ENCODE measurements at places on chromosomes 13 and 19.

- no peak for DNase-seq
Measured at GRCh38 chr19:48806518-48806817, 4.4 kb downstream of the BCAT2 start.

DNA sequence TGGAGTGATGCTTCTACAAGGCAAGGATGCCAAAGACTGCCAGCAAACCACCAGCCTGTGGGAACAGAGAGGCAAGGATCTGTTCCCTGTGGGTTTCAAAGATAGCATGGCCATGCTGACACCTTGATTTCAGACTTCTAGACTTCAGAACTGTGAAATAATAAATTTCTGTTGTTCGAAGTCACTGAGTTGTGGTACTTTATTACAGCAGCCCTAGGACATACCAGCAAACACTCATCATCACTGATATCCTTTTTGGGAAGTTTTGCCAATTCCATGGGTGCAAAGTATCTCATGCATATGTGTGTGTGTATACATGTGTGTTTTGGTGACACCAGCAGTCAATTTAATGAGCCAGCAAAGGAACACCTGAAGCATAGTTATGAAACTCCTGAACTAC, 21.0 kb downstream of the LMO7 start:
- no peak for DNase-seq

- DNase-seq: no peak
Measured at GRCh38 chr13:94859278-94859691, 146.9 kb upstream of the SOX21 start.

- DNase-seq: peak; percentile 60
Measured at GRCh38 chr13:104841110-104841509, 1694.4 kb downstream of the EFNB2 start.

GRCh38 chr13:111115965-111116521, 933 bp downstream of the ARHGEF7 start:
- DNase-seq: no peak

GRCh38 chr19:31351056-31351854, 2.0 kb upstream of the TSHZ3 start:
- peak; percentile 30 for DNase-seq

GRCh38 chr13:78977311-78977710, 318.4 kb upstream of the OBI1 start:
- DNase-seq: no peak

DNA sequence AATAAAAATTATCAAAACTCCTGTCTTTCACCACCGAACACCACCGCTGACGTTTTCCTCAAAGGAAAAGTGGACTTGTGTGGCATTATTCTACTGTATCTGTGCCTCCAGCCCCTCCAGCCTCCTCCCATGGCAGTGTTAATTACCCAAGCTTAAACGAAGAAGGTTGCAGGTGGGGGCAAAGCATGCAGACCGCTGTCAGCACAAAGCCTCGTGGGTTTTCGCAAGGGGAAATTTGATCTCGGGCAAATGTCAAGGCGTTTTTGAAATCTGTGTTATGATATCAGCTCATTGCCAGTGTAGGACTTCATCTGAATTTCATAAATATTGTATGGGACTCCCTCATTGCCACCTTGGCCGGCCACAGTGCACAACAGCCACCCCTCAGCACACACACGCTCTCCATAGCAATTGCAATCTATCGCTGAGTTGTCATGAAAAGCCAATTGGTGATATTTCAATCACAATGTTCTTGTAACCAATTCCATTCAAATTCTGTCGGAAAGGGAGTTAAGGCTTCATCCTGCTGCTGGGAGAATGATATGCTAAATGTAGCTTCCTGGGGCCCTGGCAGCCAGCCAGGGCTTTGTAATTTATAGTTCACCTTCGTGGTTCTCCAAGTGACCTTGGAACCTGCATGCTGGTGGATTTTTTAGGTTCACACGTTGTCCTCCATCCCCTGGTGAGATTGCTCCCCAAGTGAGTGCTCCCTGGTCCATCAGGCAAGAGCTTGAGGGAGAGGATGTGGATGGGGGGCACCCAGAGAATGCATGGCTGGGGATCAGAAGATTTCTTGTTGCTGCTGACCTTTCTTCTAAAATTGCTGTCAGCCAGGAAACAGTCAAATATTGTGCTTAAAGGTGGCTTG, 16.6 kb downstream of the CHST8 start:
- DNase-seq: no peak

- DNase-seq: no peak
Measured at GRCh38 chr13:51202477-51203046, 19.6 kb upstream of the FAM124A start.

DNA sequence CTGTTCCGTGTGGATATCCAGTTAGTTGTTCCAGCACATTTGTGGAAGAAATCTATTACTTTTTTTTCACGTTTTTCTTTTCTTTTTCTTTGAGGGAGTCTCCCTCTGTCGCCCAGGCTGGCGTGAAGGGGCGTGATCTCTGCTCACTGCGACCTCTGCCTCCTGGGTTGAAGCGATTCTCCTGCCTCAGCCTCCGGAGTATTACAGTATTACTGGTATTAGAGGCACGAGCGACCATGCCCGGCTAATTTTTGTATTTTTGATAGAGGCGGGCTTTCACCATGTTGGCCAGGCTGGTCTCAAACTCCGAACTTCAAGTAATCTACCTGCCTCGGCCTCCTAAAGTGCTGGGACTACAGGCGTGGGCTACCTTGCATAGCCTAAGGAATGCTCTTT, 43.6 kb downstream of the ZNF611 start:
- DNase-seq: no peak

DNA sequence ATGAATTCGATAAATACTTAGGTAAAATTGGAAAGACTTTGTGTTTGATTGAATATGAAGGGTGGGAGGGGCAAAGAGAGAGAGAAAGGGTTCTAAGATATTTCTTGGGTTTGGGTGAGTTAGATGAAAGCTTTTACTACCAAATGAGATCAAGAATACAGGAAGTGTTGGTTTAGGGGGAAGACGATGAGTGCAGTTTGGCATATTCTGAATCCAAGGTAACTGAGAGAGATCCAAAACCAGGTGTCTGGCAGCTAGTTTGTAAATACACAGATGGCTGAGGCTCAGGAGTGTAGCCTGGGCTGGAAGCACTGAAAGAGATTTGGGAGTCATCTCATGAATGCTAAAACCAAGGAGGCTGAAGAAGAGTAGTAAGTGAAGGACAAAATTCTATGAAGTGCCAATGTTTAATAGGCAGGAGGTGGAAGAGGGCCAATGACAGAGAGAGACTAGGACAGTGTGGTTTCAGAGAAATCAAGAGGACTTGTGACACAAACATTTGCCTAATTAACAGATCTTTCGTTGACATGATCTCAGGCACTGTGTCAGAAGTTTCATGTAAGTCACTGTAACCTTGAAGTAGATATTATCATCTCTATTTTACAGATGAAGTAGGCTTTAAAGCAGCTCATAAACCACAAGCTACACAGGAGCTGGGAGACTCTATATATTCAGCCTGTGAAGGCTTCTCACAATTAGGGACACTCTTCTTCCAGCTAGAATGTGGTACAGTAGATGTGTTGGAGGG, 70.2 kb upstream of the ZDHHC20 start:
- DNase-seq: peak; percentile 12

DNA sequence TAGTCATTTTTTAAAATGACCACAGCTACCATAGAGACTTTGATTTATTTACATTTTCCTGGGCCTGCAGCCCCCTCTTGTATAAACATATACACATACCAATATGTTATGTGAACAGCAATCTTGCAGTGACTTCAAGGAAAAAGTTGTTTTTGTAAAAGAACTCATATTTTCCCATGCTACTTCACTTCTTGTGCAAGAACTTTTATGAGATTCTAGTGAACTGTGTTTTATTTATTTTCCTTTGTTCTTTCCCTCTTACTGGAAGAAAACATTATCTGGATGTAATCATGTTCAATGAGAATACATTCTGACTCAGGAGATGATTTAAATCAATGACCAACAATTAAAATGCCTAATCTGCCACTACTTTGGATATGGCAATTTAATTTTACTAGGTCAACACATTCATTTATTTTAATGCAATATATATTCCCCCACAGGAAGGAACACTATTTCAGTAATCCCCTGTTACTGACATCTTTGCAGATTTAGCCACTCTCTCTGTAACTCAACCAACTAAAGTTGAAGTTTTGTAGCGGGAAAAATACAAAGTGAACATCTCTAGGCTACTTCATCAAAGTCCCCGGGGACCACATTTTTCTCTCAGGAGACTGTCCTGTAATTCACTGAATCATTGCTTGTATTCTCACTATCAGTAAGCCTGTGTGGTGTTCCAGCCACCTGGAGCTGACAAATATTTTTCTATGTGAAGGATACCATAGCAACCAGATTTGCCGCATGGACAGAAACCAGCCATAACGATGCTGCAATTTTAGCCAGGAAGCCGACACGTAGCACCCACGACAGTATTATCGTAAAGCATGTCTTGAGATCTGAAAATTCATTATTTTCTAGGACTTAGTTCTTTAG, 90.5 kb downstream of the STARD13 start:
- DNase-seq: no peak

GRCh38 chr19:18743784-18744418, 47.2 kb downstream of the COMP start:
- DNase-seq: no peak

GRCh38 chr13:56015919-56016318, 1124.8 kb upstream of the PRR20A start:
- DNase-seq: no peak

GRCh38 chr19:1986357-1987162, 29.0 kb downstream of the BTBD2 start:
- DNase-seq: no peak

DNA sequence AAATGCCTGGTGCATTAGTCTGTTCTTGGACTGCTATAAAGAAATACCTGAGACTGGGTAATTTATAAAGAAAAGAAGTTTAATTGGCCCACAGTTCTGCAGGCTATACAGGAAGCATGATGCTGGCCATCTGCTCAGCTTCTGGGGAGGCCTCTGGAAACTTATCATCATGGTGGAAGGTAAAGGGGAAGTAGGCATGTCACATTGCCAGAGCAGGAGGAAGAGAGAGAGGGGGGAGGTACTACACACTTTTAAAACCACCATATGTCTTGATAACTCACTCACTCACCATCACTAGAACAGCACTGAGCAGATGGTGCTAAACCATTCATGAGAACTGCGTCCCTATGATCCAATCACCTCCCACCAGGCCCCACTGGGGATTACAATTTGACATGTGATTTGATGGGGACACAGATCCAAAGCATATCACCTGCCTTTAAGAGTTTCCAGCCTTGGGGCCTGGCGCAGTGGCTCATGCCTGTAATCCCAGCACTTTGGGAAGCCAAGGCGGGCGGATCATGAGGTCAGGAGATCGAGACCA, 219.0 kb downstream of the KATNAL1 start:
- DNase-seq: no peak

DNA sequence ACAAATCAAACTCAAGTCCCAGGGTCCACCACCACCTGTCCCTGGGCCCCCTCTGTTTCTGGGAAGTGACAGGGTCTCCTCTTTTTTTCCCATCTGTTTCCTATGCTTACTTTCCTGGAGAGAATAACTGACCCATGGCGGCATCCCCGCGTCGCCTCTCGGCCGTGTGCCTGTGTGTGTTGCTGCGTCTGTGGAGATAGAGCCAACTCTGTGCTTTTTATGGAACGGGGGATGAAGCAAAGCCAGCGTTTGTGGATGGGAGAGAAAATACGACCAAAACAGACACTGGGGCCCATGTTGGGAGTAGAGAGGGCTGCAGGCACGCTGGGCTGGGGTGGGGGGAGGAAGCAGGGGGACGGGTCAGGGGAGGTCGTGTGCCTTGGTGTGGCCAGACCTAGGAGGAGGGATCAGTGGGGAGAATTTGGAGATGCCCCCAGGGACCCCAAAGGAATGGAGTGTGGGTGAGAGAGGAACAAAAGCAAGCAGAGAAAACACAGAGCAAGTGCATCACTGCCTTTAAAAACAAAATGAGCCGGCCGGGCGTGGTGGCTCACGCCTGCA, 16.6 kb downstream of the PLK5 start:
- DNase-seq: no peak

DNA sequence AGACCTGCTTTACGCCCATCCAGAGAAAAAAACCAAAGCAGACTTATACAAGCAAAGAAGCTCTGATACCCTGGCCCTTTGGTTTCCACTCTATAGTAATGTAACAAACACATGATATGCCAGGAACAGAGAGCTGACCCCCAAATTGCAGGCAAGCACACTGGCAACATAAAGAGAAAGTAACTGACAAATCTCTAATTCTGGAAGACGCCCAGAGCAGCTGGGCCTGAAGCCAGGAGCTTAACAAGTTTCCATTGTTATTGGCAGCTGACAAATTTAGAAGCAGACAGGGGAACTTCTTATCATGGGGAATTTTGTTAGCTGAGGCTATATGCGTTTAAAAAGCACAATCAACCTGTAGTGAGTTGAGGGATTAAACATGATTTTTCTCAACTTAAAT, 158.0 kb downstream of the DLEU7 start:
- peak; percentile 78 for DNase-seq

DNA sequence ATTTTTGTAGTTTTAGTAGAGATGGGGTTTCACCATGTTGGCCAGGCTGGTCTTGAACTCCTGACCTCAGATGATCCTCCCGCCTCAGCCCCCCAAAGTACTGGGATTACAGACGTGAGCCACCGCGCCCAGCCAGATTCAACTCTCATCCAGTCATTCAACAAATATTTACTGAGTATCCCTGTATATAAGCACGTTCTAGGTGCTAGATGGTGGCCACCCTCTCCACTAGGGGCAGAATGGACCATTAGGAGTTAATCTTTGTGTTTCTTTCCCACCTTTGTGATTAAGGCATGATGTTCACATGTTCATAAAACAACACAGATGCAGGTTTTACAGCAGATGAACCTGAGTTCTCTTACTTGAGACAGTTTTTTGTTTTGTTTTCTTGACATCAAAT, 7.3 kb downstream of the SHKBP1 start:
- no peak for DNase-seq

DNA sequence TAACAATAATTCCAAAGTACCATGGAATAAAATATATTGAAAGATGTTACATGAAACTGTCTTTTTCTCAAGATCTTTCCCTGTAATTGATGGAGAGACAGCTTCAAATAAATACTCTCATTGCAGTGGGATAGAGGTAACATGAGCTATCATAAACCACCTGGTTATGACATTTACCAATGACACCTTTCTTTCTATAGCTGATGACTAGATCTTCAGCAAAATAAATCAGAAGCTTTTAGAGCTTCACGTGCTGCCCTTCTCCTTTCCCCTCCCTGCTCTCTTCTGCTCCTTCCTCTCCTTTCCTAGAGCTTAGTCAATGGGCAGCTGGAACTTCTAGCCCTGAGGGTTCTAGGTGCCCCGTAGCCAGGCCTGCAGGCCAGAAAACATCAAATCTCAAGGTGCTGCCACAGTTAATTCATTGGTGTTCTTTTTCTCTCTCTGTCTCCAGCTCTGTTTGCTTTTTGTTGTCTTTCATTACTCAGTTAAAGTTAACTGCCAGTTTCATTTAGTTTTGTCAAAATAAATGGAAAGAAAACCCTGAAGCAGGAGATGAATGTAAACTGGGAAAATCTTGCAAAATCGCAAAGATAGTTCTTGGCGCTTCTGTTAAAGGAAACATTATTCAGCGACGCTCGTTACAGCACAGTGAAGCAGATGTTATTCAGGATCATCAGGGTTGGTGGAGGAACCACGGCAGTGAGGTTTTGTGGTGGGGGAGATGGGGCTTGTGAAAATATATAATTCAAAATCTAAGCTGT, 8.3 kb upstream of the METTL21C start:
- no peak for DNase-seq

- no peak for DNase-seq
Measured at GRCh38 chr13:47085346-47085745, 188.5 kb upstream of the HTR2A start.

Data from DND-41 (cell line).